H1 (cell line): ENCODE measurements at places on chromosomes 2 and 18. TPM values are rescaled to one million over a fixed set of nuclear protein-coding genes. Genes with fewer than 3 reads are reported as not detected.

DNA sequence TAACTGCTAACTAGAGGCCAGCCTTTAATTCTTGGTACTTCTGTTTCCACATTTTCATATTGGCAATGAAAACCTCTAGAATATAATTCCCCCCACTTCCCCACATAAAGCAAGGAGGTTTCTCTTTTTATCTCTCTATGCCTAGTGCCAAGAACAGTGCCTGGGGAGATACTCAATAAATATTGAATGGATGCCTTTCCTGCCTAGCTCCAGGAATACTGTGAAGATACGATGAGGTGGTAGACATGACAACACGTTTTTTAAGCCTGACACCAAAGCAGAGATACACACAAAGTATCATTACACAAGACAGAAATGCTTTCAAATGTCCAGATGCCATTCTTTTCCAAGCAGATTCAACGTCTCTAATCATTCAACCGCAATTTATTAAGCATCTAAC lies 535.5 kb downstream of the XIRP2 start:
- no peaks in the 10 kb centered on the region for H3K27me3 ChIP-seq
- no peak overlapping the region for H3K27ac ChIP-seq
- no peak for DNase-seq
- no peak overlapping the region for H3K4me3 ChIP-seq
- H3K36me3 ChIP-seq: no peaks in the 10 kb centered on the region

Gene PRKAG3
- not detected in 2 replicates for polyA plus RNA-seq

GRCh38 chr18:58456625-58457024 lies 172.3 kb downstream of the ALPK2 start:
- no peaks in the 10 kb centered on the region for H3K4me1 ChIP-seq
- H3K4me3 ChIP-seq: no peak overlapping the region
- no peaks in the 10 kb centered on the region for H3K36me3 ChIP-seq
- no peaks in the 10 kb centered on the region for H3K27me3 ChIP-seq
- no peak overlapping the region for H3K27ac ChIP-seq
- DNase-seq: no peak

Gene PCBP1
- polyA plus RNA-seq: 279 and 316 TPM in 2 replicates

Gene HOXD11
- not detected in 2 replicates for polyA plus RNA-seq

Gene UGT1A3
- polyA plus RNA-seq: not detected in 2 replicates

Gene C2orf66
- polyA plus RNA-seq: not detected in 2 replicates

DNA sequence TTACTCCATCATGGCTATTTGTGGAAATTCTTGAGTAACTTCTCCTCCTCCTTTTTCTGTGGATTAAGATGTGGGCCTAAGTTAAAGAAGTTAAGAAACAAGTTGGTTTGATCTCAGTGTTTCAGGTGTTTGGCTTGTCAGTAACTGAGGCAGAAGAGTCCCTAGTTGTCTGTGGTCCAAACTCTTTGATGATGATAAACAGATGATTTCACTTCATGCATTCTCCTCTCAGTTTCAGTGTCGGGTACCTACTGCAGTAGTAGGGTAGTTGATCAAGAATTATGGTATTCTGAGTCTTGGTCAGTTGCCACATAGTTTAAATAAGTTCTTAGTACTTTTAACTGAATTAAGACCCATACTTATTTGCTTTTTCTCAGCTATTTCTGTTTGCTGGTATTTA lies 85.6 kb downstream of the NCOA1 start:
- DNase-seq: no peak
- H3K27ac ChIP-seq: no peak overlapping the region
- no peak overlapping the region for H3K4me3 ChIP-seq
- no peaks in the 10 kb centered on the region for H3K36me3 ChIP-seq
- no peaks in the 10 kb centered on the region; the same call in 1 of the 2 replicates for H3K4me1 ChIP-seq
- H3K27me3 ChIP-seq: no peaks in the 10 kb centered on the region

Gene PCARE
- polyA plus RNA-seq: not detected in 2 replicates

Gene TGFA
- 1.8 and 2.1 TPM in 2 replicates for polyA plus RNA-seq

GRCh38 chr18:69636529-69637301 lies 236.0 kb downstream of the DOK6 start:
- H3K4me3 ChIP-seq: no peak overlapping the region
- no peaks in the 10 kb centered on the region for H3K27me3 ChIP-seq
- no peak overlapping the region for H3K27ac ChIP-seq
- no peaks in the 10 kb centered on the region for H3K4me1 ChIP-seq
- peak; percentile 54 for DNase-seq

DNA sequence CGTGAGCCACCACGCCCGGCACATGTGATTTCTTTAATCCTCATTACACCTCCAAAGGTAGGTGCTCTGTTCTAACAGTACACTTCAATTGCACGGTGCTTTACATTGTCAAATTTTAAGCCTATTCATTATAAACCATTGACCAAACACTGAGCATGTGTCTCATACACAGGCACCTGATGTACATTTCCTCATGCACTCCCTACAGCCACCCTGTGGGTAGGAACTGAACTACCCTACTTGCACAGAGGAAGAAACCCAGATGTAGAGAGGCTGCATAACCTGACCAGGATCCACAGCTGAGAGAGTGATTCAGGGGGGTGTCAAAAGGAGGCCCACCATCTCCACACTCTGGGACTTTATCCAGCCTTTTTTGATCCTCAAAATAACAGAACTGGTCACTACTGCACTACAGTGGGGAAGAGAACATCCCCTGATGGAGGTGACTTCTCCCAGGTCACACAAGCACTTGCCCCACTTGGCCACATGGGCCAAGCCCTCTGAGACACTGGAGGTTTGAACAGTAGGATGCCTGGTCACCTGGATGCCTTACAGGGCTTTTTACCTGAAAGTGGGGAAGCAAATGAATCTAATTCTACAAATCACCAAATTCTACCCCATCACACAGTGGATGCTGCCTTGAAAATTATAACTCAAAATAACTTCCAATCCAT lies 6.9 kb upstream of the DPYSL5 start:
- H3K36me3 ChIP-seq: no peaks in the 10 kb centered on the region
- no peaks in the 10 kb centered on the region for H3K4me1 ChIP-seq
- peaks cover 10% of the 10 kb centered on the region for H3K27me3 ChIP-seq
- no peak overlapping the region for H3K27ac ChIP-seq
- no peak for DNase-seq
- H3K4me3 ChIP-seq: no peak overlapping the region

DNA sequence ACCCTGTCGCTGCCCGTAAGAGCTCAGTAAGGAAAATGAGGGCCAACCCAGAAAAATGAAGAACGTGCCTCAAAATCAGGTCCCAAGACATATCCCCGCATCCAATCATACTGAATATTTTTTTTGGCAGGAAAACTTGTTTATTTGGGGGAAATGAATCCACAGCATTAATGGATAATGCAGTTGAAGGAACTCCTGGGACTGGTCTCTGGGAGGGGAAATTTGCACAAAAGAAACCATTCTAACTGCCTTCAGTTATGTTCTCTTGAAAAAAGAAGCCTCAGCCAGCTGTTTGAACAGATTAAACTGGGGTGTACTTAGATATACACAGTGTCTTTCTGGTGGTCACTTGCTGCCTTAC lies 61.3 kb downstream of the SPRED2 start:
- no peak overlapping the region for H3K27ac ChIP-seq
- no peak for DNase-seq

Gene PIK3C3
- polyA plus RNA-seq: 10.2 and 15.3 TPM in 2 replicates

- H3K4me3 ChIP-seq: no peak overlapping the region
- no peaks in the 10 kb centered on the region for H3K4me1 ChIP-seq
- no peak overlapping the region for H3K27ac ChIP-seq
- H3K36me3 ChIP-seq: no peaks in the 10 kb centered on the region
- DNase-seq: no peak
Measured at GRCh38 chr2:101625387-101625786, 72.1 kb upstream of the MAP4K4 start.

GRCh38 chr2:184336688-184337087 lies 261.6 kb upstream of the ZNF804A start:
- no peak overlapping the region for H3K27ac ChIP-seq
- no peak overlapping the region for H3K4me3 ChIP-seq
- DNase-seq: no peak
- H3K36me3 ChIP-seq: no peaks in the 10 kb centered on the region
- peaks cover 38% of the 10 kb centered on the region for H3K27me3 ChIP-seq
